Pons (tissue), 1 donor: ENCODE measurements at places on chromosomes 16 and 17.

DNA sequence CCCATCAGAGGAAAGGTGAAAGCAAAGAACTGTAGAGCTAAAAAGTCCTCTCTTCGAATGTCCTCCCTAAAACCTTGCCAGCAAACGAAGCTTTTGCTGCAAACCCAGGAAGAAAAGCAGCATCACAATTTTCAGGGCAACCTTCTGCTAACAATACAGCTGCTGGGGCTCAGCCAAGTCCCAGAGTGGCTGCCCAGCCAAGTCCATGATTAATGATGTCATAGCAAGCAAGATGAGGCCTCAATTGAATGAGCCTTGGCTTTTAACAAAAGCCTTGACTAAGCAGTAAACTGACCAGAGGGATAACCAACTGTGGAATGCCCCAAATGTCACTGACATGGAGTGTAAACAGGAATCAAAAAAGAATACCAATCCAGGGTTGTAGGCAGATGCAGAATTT lies 342.7 kb downstream of the PMP22 start:
- peak; percentile 45 for DNase-seq

DNA sequence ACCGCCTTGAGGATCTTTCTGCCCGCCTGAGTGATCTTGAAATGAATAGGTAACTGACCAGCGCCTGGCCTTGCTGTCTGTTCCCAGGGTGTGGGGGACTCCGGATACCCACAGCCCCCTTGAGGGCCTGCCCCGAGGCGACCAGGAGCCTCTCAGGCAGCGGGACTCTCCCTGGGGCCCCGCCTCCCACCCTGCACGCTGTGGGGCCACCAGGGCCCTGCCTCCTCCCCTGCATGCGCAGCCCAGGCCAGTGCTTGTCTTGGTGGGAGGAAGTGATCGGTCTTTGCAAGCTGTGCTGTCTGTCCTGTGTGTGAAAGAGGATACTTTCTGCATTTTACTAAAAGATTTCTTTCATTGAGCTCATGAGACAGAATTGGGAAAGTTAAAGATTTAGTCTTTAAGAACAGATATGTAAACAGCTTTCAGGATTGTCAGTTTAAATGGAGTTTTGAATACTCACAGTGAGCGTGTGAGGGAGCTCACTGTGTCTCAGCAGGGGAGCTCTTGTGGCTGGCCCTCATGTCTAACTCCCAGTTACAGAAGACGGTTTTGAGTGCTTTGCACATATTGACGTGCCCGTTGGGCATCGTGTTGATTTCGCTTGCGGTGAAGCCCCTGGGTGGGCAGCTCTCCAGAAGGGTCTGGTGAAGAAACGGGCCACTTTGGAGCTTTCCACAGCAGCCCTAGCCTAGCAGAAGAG lies 36.1 kb upstream of the CAPN15 start:
- no peak for DNase-seq

GRCh38 chr16:57634171-57634570 lies 5.7 kb downstream of the ADGRG1 start:
- no peak for DNase-seq

GRCh38 chr17:80442764-80443163 lies 27.8 kb downstream of the ENDOV start:
- no peak for DNase-seq

- DNase-seq: no peak
Observed at GRCh38 chr17:20141198-20141972, 132.2 kb downstream of the SPECC1 start.

DNA sequence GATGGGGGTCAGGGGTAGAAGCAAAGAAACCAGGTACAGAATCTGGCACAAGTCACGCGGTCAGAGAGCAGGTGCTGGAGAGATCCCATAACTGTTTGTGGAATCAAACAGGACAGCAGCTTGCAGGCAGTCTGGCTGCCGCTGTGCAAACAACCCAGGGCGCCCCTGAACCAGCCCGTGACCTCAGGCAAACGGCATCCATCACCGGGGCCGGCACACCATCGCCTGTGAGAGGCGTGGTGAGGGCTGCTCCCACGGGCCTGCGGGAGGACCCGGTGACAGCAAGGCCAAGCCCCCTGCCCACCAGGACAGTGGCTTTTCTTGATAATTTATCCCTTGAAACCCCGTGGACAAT lies 47.9 kb downstream of the CBFA2T3 start:
- DNase-seq: no peak

- no peak for DNase-seq
Observed at GRCh38 chr17:42065201-42065600, 14.8 kb upstream of the C17orf113 start.

DNA sequence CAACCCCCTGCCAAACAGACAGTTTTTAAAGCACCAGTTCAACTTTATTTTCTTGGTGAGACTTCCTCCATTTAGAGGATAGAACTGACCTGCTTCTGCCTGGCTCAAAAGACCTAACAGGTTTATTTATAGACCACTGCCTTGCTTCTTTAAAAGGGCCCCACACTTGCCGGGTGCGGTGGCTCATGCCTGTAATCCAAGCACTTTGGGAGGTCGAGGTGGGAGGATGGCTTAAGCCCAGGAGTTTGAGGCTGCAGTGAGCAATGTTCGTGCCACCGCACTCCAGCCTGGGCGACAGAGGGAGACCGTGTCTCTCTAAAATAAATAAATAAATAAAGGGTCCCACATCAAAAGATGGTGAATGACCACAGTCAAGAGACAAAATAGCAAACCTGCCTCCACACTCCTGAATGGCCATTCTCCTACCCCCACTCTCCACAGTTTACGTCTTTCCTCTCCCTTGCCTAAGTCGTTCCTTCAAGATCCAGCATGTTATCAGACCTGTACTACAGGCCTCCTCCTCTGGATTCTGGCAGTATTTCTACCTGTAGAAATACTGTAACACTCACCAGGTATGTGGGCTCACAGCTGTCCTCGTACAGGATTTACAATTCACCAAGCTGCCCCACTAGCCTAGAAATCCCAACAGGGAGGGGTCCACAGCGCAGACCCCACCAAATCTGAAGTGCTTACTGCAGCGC lies 95.6 kb downstream of the SMG6 start:
- no peak for DNase-seq

- DNase-seq: no peak
Observed at GRCh38 chr16:85466989-85467388, 146.1 kb upstream of the GSE1 start.

- no peak for DNase-seq
Observed at GRCh38 chr17:1960545-1960912, 64.6 kb downstream of the RTN4RL1 start.

GRCh38 chr16:49644145-49644463 lies 211.8 kb downstream of the ZNF423 start:
- no peak for DNase-seq

DNA sequence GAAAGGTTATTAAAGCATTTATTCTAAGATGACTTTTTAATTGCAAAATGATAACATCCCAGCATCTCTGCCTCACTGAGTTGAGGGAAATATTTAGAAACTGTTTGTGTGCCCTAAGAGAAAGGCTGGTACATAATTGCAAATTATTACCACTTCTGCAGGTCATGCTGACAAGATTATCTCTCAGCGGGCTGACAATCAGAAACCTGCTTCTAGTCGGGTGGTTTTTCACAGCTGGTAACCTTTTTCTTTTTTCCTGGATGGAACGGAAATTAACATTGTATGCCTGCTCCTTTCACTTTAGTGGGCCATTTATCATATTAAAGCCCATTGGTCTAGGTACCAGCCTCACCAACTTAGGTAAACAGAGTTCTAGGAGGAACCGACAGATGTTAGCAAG lies 17.0 kb upstream of the NUDT7 start:
- DNase-seq: no peak

- no peak for DNase-seq
Observed at GRCh38 chr17:57674894-57675293, 70.2 kb downstream of the CCDC182 start.

- DNase-seq: no peak
Observed at GRCh38 chr17:45226576-45226975, 4.9 kb downstream of the FMNL1 start.

DNA sequence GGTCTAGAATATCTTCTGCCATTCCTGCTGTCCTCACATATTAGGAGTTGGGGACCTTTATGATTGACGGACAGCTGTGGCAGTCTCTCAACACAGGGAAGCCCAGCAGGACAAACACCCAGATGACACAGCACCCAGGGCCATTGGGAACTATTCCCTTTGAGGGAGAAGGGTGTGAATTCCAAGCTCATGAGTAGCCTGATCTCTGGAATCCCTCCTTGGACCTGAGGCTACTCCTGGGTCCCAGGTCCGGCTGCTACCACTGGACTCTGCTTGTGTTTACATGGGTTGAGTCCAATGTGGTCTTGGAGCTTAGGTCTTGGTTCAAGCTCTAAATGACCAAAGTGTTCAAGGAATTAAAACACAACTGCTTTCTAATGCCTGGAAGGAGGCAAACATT lies 78.9 kb downstream of the SLC6A2 start:
- no peak for DNase-seq
